ENCODE measurements at places on chromosomes 12 and 14.

DNA sequence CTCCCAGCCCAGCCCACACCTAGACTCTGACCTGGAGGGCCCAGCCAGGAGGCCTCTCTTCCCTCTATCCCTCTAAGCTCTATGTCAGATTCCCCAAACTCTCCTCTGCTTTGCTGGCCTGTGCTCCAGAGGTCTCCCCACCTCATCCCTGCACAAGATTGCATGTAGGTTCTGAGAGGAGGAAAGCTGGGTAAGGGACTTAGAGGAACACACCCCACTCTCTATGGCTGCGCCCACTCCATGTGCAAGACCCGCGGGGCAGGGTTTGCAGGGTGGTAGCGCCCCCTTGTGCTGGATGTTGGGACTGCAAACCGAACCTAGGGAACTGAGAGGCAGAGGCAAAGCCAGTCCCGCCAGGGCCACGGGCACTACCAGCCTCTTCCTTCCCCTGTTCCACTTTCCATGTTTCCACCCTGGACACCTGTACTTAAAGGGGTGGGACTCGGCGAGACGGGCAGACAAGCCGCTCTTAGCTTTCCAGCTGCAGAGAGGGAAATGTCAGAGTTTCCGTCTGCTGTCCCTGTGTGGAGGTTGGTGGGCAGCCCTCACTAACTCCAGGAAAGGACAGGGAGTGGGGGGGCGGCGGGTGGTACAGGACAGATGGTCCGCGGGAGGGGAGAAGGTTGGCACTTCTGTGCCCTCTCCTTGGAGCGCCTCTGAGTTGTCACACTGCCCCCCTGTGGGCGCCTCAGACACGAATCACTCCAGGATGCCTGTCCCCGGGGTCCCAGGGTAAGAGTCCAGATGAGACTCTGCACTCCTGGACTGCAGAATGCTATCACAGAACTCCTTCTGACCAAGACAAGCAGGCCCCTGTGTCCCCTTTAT, 16.8 kb downstream of the MMP14 start:
- DNase-seq = peak; percentile 78

DNA sequence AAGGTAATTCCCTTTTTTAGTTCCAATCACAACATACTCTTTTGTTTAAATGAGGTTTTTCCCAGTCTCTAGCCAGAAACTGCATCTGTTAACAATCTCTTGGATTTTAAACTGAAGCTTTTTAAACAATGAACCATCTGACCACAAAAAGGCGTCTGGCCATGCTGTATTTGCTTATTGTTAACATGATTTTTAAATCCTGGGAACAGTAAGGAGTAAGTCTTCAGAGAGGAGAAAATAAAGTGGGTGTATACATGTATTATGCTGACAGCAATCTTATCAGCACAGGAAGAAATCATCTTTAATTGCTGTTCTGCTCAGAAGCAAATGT, 106.2 kb downstream of the DAAM1 start:
- DNase-seq = no peak

DNA sequence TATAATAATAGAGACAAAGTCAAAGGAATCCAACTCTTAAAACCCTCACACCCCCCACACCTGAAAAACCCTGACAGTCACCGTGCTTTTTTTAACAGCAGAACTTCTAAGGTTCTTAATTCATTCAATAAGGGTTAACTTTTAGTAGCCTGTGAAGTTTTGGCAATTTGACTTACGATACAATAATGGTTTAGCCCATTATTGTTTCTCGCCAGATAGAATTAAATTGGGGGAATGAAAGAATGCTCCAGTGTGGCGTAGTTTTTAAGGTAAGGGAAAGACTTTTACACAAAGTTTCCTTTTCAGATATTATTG, 604 bp upstream of the MAGOHB start:
- DNase-seq = no peak

DNA sequence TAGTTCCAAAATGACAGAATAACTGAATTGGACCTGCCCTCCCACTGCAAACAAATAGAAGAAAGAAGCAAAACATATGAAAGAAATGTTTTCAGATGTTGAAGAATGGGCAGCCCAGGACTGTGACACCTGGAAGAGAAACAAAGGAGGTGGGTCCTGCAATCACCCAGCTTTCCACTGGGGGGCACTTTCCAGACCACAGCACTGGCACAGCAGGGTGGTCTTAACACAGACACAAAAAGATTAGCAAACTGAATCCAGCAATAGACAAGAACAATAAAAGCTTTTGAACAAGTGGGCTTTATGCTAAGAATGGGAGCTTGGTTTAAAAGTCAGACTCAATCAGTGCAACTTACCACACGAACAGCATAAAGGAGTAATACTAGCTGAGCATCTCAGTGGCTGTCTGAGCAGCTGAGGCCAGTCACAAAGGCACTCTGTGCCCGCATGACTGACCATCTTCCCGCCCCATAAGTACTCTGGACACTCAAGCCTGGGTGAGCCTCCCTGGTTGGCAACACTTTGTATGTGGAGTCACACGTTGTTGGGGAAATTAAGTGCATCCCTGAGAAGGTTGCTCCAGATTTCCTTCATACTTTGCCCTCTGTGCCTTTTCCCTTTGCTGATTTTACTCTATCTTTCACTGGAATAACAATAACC, 27.7 kb downstream of the JKAMP start:
- no peak for DNase-seq

DNA sequence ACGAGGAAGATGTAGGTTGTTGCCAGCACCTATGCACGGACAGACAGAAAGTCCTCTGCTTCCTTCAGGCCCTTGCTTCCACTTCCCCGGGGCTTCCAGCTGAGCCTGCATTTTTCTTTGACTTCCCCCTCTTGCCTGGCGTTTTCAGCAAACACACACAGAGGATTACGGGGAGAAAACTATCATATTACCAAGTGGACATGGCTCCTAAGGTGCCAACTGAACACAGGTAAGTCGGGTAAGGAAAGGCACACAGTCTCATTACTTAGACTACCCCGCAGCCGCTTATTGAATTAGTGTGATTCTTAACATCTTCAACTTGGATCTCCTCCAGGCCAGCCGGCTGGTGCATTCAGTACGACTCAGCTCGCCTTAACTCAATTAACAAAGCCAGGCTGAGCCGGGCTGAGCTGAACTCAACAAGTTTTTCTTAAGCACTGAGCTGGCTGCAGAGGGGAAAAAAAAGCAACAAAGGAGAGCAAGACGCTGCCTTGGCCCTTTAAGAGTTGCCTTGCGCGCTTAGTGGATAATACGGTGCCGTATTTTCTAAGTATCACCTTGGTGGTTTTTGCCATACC, 19.2 kb upstream of the MAP1LC3B2 start:
- no peak for DNase-seq

DNA sequence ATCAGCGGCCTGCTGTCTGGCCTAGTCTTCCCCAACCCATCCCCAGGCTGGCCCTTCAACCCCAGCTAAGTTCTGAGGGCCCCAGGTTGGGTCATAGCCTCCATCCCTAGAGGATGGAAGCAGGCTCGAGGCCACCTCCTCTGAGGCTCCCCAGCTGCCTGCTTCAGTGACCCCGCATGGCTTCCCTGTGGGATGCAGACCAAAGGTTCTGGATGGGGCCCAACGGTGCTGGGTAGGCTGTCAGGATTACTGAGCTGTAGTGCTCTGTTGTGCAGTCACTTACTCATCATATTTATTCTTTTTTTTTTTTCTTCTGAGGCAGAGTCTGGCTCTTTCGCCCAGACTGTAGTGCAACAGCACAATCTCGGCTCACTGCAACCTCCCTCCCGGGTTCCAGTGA, 92.0 kb downstream of the IRF2BPL start:
- no peak for DNase-seq

DNA sequence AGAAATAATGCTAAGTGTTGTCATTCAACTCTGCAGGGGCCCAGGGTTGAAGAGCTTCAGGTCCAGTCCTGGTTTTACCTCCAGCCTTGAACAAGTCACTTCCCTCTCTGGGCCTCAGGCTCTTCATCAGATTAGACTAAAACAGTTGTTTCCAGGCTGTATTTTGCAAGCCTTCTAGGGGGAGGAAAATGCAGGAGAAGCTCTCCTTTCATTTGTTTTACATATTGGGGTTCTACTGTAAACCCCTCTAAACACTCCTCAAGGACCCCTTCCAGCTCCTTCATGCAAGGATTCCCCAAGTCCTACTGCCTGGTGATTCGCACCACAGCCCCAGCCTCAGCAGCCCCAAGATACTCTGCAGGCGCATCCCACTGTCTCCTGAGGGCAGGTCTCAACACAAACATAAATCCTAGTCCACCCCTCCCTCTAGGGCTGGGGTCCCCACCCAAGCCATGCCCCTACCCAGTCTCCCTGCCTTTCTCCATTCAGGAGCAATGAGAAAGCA, 2.7 kb downstream of the SDR9C7 start:
- DNase-seq = no peak

GRCh38 chr12:6833189-6833890, 5.1 kb downstream of the P3H3 start:
- DNase-seq = no peak

DNA sequence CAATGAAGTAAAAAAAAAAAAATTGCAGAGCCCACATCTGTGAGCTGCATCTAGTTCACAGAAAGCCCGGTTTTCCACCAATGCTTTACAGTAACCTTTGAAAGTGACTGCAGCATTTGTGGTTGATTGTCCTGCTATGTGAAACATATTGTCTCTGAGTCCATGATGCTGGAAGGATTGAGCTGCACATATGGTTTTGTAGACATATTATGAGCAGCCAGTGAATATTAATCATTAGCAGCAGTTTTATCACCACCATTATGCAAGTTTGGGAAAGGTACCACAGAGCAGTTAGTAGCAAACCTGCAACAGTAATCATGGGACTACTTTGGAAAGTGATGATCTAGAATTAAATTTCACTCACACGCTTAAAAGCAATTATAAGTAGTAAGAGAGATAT, 151.5 kb upstream of the PRICKLE1 start:
- DNase-seq = no peak

DNA sequence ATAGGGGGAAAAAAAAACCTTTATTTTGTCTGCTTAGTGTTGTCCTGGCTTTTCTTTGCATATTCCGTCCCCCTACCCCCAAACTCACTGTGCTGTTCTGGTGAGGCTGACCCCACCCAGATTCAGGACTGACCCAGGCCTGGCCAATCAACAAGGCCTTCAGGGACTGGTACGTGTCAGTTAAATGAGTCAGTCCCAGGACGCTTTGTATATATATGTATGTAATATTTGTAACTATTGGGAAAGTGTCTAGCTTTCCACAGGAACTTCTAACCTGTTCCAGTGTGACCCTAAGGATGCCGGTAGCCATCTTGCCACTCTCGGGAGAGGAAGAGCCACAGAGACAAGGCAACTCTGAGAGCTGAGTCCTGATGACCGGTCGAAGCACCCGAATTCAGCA, 107.4 kb downstream of the VCPKMT start:
- no peak for DNase-seq

DNA sequence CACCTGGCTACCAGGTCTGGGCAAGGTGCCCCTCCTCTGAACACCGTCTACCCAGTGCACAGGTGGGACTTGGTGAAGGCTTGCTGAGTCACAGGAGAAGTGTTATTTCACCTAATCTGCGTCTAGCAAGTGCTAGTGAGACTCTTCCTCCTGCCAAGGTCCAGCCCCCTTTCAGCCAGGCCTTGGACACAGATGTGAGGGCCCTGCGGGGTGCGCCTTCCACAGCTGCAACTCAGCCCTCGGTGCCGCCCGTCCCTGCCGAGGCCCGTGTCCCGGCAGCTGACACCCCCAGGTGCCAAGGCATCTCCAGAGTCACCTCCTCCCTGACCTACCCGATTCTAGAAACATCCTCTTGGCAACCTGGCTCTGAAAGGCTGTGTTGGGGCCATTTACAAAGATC, 55.1 kb downstream of the PRIMA1 start:
- DNase-seq = no peak

- no peak for DNase-seq
Observed at GRCh38 chr14:28340816-28341215, 425.8 kb upstream of the FOXG1 start.

GRCh38 chr12:102527171-102527720, 46.9 kb upstream of the IGF1 start:
- no peak for DNase-seq

DNA sequence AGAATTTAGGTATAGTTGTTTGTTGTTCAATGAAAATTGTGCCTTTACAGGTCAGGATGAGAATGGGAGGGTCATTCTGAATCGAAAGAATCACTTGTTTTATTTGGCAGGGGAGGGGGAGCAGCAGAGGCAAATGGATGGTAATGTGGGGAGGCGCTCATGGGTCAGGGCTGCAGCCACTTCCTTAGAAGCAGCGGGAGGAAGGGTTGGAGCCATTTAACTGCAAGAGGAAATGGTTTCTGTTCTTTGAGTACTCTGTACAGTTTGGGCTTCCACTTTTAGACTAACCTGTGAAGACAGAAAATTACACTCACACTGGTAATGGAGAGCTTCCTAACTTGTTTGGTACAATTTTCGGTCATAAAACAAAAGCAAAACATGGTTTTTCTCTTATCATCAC, 57.2 kb downstream of the PIWIL1 start:
- no peak for DNase-seq

DNA sequence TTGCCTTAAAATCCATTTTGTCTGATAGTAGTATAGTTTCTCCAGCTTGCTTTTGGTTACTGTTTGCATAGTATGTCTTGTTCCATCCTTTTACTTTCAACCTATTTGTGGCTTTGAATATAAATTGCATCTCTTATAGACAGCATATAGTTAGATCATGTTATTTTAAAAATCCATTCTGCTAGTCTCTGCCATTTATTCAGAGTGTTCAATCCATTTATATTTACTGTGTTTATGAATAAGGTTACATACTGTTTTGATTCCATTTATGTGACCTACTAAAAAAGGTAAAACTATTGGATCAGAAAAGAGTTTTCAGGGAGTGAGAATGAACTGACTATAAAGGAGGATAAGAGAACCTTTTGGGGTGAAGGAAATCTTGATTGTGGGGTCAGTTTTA, 29.6 kb upstream of the VPS33A start:
- DNase-seq = no peak
